ENCODE measurements at places on chromosomes 5 and 9.

DNA sequence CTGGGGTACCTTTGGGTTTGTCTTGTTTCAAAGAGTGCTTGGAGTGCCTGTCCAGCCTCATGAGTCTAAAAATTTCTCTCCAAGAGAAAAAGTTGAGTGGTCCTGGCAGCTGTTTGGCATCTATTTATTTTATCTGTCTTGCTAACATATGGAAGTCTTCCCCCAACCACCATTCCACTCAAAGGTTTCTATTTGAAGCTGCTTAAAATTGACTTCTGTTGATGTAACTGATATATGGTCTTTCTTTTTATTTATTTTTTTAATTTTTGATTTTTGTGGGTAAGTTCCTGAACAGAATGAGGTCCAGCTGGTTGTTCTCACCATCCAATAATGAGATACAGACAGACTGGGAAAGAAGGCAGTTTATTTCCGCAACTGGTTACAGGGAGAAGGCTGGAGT lies 178.7 kb upstream of the SGCD start:
- no peak for DNase-seq

GRCh38 chr5:57662991-57663390 lies 180.4 kb upstream of the ACTBL2 start:
- no peak for DNase-seq

GRCh38 chr5:9398227-9398626 lies 147.6 kb downstream of the SEMA5A start:
- DNase-seq: no peak

DNA sequence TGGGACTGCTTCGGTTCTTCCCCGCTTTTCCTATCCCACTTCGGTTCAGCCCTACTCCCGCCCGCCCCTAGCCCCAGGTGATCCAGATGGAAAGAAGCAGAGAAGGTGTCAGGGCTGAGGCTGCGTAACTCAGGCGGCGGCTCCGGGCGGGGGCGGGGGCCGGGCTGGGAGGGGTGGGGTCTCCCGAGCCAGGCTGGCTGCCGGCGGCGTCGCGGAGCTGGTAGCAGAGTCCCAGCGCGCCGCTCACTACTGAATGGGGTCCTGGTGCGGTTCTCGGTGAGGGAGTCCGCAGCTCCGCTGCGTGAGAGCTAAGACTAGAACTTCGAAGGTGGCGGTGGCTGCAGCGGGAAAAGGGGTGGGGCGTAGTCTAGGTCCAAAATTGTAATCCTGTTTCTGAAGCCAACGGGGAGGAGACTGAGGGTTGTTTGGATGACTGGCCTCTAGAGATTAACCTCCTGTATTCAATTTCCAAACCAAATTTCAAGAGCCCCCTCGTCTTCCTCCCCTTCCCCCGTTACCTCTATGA lies 1.4 kb downstream of the PRR16 start:
- peak; percentile 26 for DNase-seq

- DNase-seq: no peak
Observed at GRCh38 chr9:89418882-89419640, 78.9 kb downstream of the SEMA4D start.

- DNase-seq: no peak
Observed at GRCh38 chr9:134681061-134681661, 39.6 kb downstream of the COL5A1 start.

DNA sequence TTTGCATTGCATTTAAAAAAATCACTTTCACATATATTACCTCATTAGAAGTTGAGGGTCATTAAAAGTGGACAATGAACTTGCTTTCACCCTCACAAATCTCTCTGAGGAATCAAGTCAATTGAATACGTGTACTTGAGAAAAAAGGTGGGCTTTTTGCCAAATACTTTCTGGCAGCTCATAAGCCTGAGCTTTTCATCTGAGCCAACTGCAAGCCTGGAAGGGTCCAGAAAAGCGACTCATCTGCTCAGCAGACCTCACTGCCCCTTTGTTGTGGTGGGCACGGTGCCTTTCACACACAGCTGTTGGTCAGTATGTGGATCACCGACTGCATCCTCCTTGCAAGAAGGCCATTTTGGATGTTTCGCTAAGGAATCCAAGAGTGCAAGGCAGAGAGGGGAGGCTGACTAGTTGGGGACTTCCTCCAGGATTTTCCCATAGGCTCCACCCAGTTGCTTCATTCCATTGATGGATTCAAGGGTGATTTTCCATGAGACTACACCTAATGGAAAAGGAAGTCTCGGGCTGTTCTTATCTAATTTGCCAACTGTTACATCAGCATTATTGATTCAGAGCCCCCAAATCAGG lies 564.7 kb downstream of the PDE4D start:
- DNase-seq: peak; percentile 51

DNA sequence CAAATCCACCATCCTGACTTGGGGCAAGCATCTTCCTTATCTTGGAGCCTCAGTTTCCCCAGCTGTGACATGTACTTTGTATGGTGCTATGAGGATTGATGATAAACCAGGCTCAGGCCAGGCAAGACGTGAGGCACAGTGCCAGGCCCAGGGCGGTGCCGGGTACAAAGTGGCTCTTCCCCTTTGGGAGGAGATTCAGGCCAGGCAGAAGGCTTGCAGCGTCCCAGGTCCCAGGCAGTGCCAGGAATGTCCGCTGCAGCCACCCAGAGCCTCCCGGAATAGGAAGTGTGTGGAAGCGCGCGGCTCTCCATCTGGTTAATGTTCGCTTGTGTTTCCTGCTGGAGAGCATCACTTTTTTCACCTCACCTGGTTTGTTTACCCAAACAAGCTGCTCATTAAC lies 12.6 kb upstream of the DENND1A start:
- DNase-seq: no peak

DNA sequence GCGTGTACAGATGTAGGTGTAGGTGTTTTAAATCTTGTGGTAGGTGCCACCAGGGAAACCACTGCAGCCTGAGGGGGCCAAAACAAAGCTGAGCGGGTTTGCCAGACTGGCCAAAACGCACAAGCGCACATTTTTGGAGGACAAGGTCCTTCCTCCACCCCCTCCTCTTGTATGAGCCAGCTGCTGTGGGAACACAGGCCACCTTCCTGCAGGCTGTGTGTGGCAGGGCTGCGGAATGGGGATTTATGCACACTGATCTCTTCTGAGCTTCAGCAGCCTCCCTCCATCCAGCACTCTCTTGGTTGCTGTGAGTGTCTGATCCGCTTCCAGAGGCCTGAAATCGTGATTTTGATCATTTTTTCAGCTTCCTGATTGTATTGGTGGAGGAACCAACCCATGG lies 22.4 kb downstream of the ZBTB43 start:
- DNase-seq: no peak

- no peak for DNase-seq
Observed at GRCh38 chr9:111412280-111412679, 71.9 kb downstream of the ECPAS start.

DNA sequence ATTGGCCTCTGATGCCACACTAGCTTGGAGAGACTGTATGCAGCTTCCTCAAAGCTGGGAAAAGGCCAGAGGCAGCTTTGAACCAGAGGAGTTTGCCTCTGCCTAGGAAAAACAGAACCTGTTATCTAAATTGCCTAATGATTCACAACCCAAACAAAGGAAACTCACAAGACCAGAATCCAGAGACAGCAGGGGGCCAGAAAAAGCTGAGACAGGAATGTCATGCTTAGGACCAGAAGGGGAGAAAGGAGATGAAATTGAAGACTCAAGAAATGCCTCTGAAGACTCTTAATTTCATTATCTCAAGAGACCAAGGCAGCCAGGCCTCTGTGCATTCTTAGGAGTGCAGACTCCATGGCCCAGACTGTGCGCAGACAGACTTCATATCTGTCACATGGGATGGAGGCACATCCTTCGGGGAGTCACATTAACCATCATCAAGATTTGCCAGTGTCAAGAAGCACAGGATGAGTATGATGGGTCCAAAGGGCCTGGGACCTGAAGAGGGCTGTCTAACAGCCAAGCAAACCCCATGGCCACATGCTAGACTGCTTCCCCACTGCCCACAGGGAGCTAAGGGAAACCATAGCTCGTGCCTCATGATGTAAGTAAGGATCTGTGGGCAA lies 57.3 kb downstream of the ARSB start:
- no peak for DNase-seq

- DNase-seq: peak; percentile 72
Observed at GRCh38 chr5:102975045-102975444, 144.9 kb downstream of the GIN1 start.

- no peak for DNase-seq
Observed at GRCh38 chr9:89493181-89493580, 4.7 kb downstream of the SEMA4D start.

DNA sequence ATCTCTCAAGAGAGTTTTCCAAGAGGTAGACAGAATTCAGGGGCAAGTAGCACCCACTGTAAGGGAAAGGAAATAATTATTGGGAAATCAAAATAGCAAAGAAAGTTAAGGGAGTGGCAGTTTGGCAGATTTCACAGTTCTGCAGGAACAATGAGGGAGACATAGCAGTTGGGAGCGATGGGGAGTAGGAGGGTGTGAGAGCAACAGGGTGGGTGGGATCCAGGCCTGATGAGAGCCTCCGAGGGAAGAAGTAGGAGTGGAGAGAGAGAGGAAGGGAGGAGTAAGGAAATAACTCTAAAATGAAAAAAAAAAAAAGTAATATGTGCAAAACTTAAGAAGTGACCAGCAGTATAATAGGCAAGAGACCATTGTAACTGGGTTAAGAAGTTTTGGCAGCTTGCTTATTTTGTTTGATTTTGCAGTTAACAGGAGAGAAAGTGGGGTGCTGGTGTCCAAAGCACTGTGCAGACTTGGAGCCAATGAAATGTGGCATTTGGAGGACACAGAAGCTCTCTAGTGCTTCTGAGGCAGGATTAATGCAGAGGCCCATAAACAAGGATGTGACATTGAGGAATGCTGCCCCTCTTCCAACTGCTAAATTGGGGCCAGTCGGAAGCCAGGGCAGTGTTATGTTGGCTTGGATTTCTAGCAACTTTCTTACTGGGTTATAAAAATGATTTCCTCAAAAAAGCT lies 10.2 kb downstream of the TNFAIP8 start:
- no peak for DNase-seq

DNA sequence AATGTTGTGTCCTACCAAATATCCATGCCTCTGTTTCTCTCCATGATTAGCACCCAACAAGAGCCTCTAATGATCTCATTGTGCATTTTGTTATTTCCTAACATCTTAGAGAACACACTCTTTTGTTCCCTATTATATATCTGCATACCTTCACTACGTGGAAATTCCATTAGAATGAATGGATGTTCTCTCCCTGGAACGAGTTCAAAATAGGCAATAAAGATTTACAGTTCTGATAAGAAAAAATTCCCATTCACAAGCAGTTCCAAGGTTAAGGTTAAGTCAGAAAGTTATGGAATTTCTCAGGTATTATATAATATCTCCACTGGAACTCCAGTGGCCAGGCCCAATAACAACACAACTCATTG lies 83.7 kb downstream of the TRPM6 start:
- no peak for DNase-seq

GRCh38 chr5:61649971-61650370 lies 317.9 kb downstream of the ZSWIM6 start:
- DNase-seq: no peak

DNA sequence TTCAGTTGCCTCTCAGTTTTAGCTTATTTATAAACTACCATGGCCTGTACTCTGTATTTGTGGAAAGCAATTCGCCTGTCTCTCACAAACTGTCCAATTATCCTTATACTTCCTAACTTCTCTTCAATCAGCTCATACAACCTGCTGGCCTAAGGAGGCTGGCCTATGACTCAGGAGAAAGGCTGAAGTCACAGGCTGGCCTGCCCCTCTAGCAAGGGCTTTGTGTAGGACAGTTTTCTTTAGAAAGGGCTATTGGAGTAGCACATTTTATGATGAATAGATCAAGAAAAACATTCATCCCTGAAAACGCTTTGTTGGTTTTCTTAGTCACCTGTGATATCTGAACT lies 988.7 kb upstream of the ARRDC3 start:
- DNase-seq: no peak

DNA sequence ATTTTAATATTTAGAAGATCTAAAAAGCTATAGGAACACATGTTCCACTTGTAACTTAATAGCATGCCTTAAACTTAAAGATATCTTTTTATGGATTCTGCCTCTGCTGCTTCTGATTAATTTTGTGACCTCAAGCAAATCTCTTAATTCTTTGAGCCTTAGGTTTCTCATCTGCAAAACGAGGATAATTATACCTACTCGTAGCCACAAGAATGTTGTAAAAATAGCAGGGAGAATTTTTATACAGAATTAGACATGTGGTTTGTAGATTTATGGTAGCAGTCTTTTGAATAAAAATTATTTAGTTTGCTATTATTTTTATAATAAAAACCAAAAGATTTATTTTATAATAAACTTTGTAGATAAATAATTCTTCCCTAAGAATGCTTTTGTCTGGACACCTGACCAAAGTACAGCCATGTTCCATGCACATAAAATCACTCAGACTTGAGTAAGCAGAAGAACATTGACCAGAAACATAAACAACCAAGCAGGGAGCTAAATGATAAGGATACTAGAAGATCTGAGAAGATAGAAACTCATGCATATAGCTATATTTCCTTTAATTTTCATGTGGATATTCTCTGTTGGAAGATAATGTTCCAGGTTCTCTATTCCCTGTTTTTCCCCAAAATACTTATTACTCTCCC lies 18.5 kb downstream of the C9orf85 start:
- no peak for DNase-seq

GRCh38 chr5:135843571-135844337 lies 9.3 kb downstream of the SLC25A48 start:
- DNase-seq: no peak

DNA sequence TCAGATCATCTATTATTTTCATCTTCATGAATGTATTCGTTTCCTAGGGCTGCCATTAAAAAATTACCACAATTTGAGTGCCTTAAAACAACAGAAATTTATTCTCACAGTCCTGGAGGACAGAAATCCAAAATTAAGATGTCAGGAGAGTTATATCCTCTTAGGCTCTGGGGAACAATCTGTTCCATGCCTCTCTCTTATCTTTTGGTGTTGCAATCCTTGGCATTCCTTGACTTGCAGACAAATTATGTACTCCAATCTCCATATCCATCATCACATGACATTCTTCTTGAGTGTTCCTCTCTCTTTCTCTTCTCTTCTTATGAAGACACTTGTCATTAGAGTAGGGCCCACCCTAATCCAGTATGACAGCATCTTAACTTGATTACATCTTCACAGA lies 339.4 kb downstream of the EFNA5 start:
- no peak for DNase-seq

- no peak for DNase-seq
Observed at GRCh38 chr5:163569284-163569683, 63.9 kb downstream of the MAT2B start.

DNA sequence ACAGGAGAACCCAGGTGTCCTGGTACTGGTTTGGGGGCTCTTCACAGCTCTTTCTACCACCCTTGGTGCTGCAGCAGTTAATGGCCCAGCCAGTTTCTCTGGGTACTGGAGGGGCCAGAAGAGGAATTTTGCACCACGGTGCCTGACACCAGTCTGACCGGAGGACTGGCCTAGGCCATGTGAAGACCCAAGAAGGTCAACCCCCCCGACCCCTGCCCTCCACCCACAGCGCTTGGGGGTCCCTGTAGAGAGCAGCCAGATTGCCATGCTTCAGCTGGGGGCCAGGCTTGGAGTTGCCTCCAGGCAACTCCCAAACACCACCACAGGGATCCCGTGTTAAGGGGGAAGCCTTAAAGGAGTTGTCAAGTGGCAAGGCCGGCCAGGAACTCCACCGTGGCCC lies 6.2 kb downstream of the ARSI start:
- no peak for DNase-seq
